ENCODE measurements at places on chromosomes 3 and 15.

- DNase-seq, result no peak
Measured at GRCh38 chr3:128725547-128726022, 398 bp upstream of the RAB7A start.

DNA sequence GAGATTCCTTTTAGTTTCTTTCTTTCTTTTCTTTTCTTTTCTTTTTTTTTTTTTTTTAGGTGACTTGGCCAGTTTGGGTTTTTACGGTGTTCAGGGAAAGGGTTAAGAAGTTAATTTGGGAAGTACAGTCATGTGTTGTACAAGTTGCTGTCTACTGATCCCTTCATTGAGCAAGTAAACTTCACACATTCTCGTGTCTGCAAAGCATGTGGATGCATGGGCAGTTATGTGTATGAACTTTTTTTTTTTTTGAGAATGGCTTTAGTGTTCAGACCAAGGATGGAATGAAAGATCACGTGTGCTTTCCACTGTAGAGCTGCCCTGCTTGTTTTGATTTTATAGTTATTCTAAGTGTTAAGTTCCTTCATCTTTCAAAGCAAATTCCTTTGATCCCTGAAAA is 132.3 kb downstream of the PGPEP1L start:
- DNase-seq, result no peak

- DNase-seq, result no peak
Measured at GRCh38 chr3:11844891-11845290, 1.8 kb downstream of the TAMM41 start.

GRCh38 chr3:109545746-109546145 is 208.4 kb upstream of the DPPA4 start:
- DNase-seq, result no peak

DNA sequence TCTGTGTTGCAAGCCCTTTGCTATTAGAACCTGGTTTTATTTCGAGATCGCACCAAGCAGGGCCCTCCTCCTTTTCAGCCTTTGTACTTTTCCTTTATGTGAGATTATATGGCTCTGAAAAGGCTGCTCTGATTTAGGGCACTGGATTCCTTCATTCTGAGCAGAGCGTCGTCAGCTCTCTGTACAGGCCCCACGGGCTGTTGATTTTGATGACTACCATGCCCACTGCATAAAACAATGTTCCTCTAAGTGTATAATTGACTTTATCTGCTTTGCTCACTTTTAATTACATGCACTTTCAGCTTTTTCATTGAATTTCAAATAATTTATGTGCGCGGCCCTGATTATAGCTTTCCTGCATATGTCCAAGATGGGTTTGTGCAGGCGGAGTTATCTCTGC is 4.4 kb upstream of the PSMD6 start:
- no peak for DNase-seq

DNA sequence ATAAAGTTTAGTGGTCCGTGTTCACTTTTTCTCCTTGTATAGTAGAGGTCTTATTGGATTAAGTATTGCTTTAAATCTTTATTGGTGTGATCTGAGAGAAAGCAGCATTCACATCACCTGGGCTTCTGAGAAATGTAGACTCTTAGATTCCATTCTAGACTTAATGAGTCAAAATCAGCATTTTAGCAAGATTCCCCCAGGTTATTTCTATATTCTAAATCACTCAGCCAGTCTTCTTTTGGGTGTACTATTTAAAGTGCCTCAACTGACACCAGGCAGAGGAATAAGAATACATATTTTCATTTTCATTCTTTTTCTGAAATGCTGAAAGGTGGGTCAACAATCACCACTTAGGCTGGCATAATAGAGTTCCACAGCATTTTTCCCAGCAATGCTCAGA is 481.7 kb downstream of the TUSC7 start:
- DNase-seq, result no peak
